ENCODE measurements at places on chromosomes 16 and 17.

- no peak overlapping the region for H3K4me3 ChIP-seq
- no peaks in the 10 kb centered on the region for H3K27me3 ChIP-seq
- no peak overlapping the region for H3K27ac ChIP-seq
- H3K36me3 ChIP-seq = peaks cover 12% of the 10 kb centered on the region
- DNase-seq = no peak
Observed at GRCh38 chr16:69918241-69918640, 32.9 kb upstream of the CLEC18A start.

DNA sequence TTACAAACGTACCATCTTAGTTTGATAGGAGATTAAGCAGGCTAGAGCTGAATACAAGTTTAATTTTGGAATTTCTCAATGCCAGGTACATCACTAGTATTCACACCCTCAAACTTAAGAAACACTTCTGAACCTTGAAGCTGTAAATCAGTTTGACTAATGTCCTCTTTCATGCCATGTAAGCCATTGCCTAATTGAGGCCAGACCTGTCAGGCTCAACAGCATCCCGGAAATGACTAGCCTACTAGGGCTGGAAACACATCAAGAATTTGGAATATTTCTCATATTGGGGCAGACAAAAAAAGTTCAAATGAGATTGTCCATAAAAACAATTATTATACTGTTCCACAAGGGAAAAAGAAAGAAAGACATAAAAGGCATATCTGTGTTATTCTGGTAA, 1.7 kb downstream of the USP32 start:
- H3K27ac ChIP-seq = no peak overlapping the region
- no peaks in the 10 kb centered on the region for H3K36me3 ChIP-seq
- no peak for DNase-seq

GRCh38 chr16:11088074-11088730, 143.8 kb downstream of the CLEC16A start:
- no peak for DNase-seq
- H3K36me3 ChIP-seq = no peaks in the 10 kb centered on the region
- no peak overlapping the region for H3K4me3 ChIP-seq

GRCh38 chr16:49014277-49015224, 267.1 kb downstream of the CBLN1 start:
- H3K4me3 ChIP-seq = no peak overlapping the region
- H3K27me3 ChIP-seq = no peaks in the 10 kb centered on the region
- no peak for DNase-seq
- no peaks in the 10 kb centered on the region for H3K36me3 ChIP-seq

- peaks cover 5% of the 10 kb centered on the region for H3K4me1 ChIP-seq
- no peaks in the 10 kb centered on the region for H3K27me3 ChIP-seq
- no peak overlapping the region for H3K27ac ChIP-seq
- H3K36me3 ChIP-seq = no peaks in the 10 kb centered on the region
- DNase-seq = no peak
Observed at GRCh38 chr16:74862743-74863244, 88.2 kb upstream of the FA2H start.

- peaks cover 17% of the 10 kb centered on the region for H3K4me1 ChIP-seq
- H3K36me3 ChIP-seq = no peaks in the 10 kb centered on the region
- H3K4me3 ChIP-seq = peak overlapping the region; percentile 59
- peak overlapping the region; percentile 33 for H3K27ac ChIP-seq
Observed at GRCh38 chr17:72591289-72592241, 470.7 kb downstream of the SOX9 start.

- no peak overlapping the region for H3K4me3 ChIP-seq
- H3K4me1 ChIP-seq = peaks cover 6% of the 10 kb centered on the region
- H3K27ac ChIP-seq = no peak overlapping the region
- no peak for DNase-seq
Observed at GRCh38 chr17:82416771-82417170, 1.4 kb upstream of the HEXD start.

DNA sequence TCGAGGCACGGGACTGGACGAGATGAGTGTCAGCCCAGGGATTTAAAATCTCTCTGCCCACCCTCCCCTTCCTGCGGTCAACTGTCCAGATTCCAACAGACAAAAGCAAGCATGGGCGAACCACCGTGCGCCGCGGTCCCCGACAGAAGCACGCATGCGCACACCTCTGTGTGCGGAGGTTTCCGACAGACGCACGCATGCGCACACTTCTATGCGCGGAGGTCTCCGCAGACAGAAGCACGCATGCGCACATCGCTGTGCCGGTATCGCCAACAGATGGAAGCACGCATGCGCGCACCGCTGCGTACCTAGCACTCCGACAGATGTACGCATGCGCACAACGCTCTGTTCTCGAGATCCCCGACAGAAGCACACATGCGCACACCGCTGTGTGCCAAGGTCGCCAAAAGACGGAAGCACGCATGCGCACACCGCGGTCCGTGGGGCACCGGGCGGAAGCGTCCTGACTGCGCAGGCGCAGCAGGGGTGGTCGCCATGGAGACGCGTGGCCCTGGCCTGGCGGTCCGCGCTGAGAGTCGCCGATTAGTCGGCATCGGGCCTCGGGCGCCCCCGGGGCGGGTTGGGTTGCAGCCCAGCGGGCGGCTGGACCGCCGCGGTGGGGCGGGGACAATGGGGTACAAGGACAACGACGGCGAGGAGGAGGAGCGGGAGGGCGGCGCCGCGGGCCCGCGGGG, 57.4 kb upstream of the RPH3AL start:
- H3K4me1 ChIP-seq = peaks cover 42% of the 10 kb centered on the region
- DNase-seq = peak; percentile 98
- no peaks in the 10 kb centered on the region for H3K27me3 ChIP-seq
- H3K4me3 ChIP-seq = peak overlapping the region; percentile 75

- DNase-seq = no peak
- no peaks in the 10 kb centered on the region for H3K27me3 ChIP-seq
- H3K36me3 ChIP-seq = no peaks in the 10 kb centered on the region
- peak overlapping the region; percentile 78 for H3K4me3 ChIP-seq
Observed at GRCh38 chr17:1109606-1110540, 69.9 kb downstream of the ABR start.

- H3K27ac ChIP-seq = no peak overlapping the region
- no peaks in the 10 kb centered on the region for H3K36me3 ChIP-seq
- no peaks in the 10 kb centered on the region for H3K4me1 ChIP-seq
- DNase-seq = no peak
Observed at GRCh38 chr16:84314814-84315213, 20.1 kb downstream of the WFDC1 start.

DNA sequence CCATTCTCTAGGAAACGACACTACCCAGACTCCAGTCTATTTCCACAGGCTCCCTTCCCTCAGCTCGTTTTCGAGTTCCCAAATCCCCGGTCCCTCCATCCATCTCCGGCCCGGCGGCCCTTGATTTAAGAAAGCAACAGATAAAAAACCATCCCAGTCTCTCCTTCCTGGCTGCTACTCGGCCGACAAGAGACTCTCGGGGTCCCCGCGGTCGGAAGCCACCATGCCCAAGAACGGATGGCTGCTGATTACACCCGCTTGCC, 182 bp downstream of the RPL26 start:
- H3K4me3 ChIP-seq = peak overlapping the region; percentile 97
- no peak for DNase-seq
- H3K27ac ChIP-seq = peak overlapping the region; percentile 87
- H3K27me3 ChIP-seq = no peaks in the 10 kb centered on the region
- H3K4me1 ChIP-seq = peaks cover 18% of the 10 kb centered on the region
- peaks cover 31% of the 10 kb centered on the region for H3K36me3 ChIP-seq
